ENCODE measurements at places on chromosomes 4 and X.

- DNase-seq: no peak
Measured at GRCh38 chr4:42965326-42965725, 72.8 kb downstream of the GRXCR1 start.

DNA sequence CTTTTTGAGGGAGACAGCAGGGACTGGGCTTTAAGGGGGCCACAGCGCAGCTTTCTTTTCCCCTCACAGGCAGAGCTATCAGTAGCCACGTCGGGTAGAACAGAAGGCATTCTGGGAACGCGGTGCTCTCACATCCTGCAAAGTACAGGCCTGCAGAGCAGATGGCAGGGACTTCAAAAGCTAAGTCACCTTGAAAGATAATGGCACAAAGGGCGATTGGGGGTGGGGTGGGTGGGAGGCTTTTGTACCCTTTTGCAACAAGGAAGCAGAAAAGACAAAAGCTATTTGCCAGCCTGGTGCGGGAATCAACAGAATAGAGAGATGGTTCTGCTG is 93.9 kb downstream of the PHKA2 start:
- DNase-seq: no peak

DNA sequence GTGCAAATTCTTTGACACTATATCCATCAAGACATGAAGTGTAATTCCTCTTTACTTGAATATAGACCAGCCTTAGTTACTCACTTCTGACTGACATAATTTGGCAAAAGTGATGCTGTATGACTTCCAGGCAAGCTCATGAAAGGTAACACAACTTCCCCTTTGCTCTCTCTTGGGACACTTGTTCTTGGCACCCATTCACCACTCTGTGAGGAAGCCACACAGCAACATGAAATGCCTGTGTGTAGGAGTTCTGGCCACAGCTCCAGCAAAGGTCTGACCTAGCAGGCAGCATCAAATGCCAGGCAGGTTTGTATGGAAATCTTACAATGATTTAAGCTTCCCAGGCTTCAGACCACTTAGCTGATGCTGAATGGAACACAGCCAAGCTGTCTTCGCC is 280.3 kb downstream of the PDHA2 start:
- DNase-seq: no peak

GRCh38 chrX:154495472-154495922 is 5.1 kb upstream of the SLC10A3 start:
- DNase-seq: no peak

DNA sequence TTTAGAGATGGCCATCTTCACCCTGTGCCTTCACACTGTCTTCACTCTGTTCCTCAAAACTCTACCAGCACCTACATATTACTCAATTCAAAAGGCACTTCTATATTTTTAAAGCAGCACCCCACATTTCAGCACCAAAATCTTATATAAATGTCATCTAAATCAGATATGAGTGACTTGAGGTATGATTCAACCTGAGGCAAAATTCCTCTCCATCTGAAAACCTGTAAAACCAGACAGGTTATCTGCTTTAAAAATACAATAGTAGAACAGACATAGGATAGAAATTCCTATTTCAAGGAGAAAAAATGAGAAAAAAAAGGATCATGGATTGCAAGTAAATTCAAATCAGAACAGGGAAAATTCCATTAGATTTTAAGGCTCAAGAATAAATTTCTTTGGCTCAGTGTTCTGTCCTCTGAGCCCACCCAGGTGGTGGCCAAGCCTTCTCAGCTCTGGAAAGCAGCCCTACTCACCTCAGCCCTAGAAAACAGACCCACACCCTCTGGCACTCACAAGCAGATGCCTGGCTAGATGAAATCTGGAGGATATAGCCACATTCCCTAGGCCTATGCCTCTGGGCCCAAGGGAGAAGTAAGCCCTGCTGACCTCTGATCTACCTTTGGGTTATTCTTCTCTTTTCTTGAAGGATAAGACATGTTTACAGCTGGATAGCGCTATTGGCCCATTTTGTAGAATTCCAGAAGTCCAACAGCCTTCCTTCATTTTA is 240.4 kb upstream of the ZCCHC13 start:
- DNase-seq: no peak

DNA sequence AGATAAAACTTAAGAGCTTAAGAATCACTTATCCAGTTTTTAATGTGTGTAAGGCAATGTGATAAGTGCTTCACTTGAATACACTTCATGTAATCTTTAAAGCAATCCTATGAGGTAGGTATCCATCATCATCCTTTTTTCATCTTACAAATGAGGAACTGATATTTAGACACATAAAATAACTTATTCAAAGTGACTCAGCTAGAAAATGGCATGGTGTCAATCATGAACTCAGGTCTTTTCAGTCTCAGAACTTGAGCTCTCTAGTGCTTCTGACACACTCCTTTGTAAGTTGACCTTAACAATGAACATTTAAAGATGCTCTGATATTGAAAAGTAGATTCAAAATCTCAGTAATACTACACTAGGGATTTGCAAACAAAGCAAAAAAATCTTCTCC is 224.8 kb upstream of the TEX13C start:
- no peak for DNase-seq

- DNase-seq: no peak
Measured at GRCh38 chrX:50920132-50920531, 9.6 kb downstream of the BMP15 start.

DNA sequence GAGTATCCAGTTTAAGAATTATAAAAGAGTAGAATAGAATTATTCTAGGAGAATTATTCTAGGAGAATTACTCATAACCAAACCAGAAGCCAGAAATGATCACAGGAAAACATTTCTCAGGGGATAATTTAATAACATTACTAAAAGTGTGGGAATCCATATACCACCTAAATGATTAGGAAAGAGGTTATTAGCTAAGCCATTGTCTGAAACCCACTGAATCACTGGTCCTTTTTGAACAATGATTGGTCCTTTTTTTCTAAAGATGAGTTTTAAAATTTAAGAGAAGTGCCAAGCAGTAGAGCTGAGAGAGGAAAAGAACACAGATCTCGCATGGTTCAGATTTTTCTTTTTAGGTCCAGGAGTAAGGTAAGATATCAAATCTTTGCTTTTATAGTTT is at the start of gene ODAM:
ODAM (plus strand) TSS at position 301 of the 400 bp plus-strand sequence. CDS start 819 bp downstream, outside the sequence.
- no peak for DNase-seq

- no peak for DNase-seq
Measured at GRCh38 chrX:68112321-68112720, 321.0 kb downstream of the OPHN1 start.

- DNase-seq: no peak
Measured at GRCh38 chr4:8646296-8647093, 53.9 kb downstream of the CPZ start.

GRCh38 chrX:69179380-69179911 is 14.2 kb upstream of the PJA1 start:
- DNase-seq: no peak

DNA sequence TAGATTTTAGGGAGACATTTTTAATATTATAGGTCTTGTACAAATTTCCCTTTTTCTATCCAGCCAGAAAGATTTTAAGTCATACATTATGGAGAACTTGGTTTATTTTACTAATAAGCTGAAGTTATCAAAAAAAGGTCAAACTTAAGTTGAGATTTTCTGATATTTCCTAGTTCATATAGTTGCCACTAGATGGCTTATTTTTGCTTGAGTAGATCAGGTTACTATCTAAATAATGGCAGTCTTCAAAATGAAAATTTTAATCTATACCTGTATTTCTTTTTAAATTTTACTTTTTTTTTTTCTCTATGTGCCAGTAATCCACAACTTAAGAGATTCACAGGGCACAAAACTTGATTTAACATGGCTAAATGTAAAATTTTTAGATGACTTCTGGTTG is 52.3 kb downstream of the USP9X start:
- no peak for DNase-seq

DNA sequence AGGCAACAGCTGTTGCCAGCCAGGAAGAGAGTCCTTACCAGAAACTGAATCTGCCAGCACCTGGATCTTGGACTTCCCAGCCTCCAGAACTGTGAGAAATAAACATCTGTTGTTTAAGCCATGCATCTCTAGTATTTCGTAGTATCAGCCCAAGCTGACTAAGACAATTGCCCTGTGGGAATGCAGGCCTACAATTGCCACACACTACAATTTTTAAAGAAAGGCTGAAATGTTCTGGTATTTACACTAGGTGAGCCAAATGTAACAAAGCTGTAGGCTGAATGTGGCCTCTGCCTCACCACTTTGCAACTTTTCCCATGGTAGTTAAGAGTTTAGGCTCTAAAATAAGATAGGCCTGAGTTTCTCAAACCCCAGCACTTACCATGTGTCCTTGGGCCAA is 59.1 kb downstream of the SPATA18 start:
- no peak for DNase-seq

DNA sequence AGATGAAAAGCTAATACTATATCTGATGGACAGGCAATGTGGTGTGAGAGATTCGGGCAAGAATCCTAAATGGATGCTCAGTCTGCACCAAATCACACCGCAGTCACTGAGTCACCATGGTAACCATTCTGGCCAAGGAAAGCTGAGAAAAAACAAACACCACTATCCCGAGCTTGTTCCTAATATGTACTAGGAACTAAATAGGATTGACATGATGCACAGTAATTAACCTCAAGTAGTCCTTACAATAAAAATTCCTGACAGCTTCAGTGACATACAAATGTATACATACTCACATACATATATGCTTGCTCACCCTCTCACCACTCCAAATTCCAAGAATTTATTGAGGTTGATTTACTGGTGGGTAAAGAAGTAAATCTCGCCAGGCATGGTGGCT is 1.1 kb upstream of the RAB40A start:
- DNase-seq: no peak

DNA sequence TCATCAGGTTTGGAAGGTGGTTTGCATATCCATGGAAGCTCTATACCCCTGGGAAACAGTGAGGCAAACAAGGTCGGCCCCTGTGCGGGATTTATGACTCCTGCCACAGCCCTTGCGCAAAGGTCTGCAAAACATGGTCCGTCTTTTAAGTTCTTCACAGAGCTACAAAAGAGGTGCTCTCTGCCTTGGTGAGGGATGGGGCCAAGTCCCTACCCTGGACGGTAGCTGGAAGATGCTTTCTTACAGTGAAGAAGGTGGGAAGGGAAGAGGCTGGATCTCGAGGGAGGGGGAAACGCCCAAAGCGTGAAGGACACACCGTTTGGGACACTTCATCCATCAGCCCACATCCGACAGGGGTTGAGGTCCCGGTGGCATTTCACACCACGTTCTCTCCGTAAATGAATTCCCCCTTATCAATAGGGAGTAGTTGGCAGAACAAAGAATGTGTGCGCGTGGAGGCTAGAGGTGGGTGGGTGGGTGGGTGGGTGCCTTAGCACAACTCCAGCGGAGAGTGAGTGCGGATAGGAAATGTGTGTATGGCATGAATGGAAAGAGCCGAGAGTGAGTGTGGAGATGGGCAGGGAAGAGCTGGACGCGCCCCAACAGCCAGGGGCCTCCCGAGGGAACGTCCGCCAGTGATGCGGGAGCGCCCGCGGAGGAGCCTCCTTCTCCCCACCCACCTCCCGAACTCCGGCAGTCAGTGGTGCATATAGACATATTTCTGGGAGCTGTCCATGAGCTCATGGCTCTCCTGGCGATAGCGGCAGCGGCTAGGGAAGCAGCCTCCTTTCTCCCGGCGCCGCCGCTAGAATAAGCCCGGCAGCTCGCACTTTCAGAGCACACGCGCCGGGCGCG is 68.3 kb downstream of the LARP7 start:
- DNase-seq: no peak

- peak; percentile 59 for DNase-seq
Measured at GRCh38 chr4:108168671-108169523, at the start of gene LEF1. Gene LEF1 (minus strand): TSS chr4:108168932. CDS start chr4:108167767, 1,165 bp downstream.

GRCh38 chrX:40202456-40202855 is 104.7 kb upstream of the BCOR start:
- DNase-seq: no peak

DNA sequence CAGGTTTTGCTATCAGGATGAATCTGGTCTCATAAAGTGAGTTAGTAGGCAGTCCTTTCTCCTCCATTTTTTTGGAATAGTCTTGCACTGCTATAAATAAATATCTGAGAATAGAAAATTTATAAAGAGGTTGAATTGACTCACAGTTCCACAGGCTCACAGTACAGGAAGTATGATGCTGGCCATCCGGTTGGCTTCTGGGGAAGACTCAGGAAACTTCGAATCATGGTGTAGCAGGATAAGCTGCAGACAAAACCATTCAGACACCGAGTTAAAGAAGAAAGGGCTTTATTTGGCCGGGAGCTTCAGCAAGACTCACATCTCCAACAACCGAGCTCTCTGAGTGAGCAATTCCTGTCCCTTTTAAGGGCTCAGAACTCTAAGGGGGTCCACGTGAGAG is 348.2 kb downstream of the KCTD8 start:
- DNase-seq: no peak

- DNase-seq: no peak
Measured at GRCh38 chr4:78638337-78639172, 87.0 kb downstream of the ANXA3 start.

DNA sequence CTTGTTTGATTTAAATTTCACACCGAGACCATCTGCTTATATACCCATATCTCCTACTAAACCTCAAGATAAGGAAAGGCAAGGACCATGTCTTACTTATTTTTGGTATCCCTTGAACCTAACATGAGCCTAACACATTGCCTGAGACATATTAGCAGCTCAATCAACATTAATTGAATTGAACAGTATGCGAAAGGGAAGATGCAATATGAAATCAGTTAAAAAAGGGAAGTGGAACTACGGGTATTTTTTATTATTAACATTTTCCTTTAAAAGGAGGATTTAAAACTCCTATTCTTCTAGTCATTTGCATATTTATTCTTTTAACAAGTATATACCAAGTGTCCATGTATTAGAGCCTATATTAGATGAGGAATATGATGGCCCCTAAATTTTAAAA is 197.0 kb downstream of the CAMK2D start:
- no peak for DNase-seq

DNA sequence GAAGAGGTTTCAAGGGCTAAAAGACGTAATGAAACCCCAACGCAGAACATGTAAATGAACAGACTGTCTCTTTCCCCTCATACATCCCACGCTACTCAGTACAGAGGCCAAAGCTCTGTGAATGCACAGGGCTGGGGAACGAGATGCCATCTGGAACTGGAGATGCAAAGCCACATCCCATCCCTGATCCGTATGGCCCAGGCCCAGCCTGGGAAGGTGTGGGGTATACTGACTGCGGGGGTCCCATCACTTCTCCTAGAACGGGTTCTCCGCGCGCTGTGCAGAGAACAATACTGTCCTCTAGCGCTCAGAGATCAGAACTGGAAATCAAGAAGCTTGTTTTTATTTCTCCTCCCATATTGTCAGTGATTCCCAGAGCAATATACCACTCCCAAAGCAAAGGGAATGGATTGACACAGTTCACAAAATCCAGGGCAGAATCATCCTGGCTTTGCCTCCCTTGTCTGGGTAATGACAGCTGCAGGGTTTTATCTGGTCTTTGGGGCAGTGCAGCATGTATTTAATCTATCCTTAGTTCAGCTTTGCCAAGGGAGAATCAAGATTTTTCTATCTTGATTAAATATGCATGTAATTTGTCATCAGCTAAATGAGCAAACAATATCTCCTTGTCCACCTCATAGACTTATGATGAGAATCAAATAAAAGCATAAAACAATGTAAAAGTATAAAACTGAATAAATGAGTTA is 47.3 kb upstream of the TLR3 start:
- DNase-seq: no peak

DNA sequence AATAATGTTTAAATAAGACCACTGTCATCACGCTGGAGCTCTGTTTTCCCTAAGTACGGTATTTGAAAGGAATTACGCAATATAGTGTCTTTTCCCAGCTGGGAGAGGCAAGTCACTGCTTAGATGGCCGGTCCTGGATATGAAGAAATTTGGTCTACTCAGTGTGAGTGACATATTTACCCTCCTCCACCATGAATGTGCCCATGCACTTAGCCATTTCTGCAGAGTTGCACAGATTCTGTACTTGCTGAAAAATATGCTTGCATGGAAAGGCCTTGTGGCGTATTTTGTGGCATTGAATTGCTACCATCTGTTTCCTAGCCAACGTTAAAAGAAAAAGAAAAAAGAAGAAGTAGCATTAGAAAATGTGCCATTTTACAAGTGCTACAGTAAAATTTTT is 73.1 kb downstream of the ADGRL3 start:
- DNase-seq: no peak

Data from CD4-positive, alpha-beta T cell treated with Interleukin-15 for 4 hours (primary cell).